HuH-7 (cell line): ENCODE measurements at places on chromosomes 5 and 9.

DNA sequence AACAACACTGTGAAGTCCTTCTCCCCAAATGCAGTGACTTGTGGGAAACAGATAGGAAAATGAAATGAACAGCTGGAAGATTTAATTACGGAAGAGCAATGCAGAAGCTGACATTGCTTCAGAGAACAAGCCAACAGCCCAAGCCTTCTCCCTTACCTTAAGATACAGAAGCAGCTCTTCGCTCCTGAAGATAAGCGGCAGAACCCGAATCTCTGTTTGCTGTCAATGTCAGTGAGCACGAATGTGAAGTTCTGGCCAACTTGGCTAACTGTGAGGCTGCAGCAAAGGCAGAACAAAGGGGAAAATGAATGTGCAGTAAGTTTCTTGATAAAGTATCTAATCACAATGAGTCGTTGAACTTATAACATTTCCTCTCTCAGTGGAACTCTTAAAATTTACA, 172.4 kb downstream of the DENND1A start:
- DNase-seq = no peak

GRCh38 chr9:1298046-1298445, 247.9 kb downstream of the DMRT2 start:
- DNase-seq = no peak

DNA sequence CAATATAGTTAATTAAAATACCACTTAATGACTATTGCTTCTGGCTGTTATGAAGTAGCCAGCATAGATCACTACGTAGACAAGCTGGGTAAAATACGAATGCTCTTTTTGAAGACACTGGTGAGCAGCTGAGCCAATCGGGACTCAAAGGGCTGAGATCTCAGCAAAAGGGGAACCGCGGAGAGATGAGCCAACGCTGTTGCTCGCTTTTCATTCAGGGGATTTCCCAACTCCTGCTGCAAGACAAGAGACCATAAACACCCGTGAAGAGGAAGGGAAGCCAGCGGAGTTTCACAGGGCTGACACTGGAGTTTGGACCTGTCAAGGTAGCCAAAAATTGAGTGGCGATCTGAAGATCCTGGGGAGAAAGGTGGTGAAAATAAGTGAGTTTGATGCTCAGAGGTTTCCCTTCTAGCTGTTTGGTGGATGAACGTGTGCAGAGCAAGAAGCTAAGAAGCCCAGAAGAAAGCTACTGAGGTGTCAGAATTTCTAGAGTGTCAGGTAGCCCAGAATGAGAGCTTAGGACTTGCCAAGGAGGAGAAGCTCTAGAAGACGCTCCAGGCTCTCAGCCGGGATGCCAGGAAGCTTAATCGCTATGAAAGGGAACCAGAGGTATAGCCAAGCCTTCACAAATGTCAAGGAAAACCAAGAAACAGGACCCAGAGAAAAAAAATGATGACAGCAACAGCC, 79.6 kb upstream of the RNU6ATAC start:
- DNase-seq = no peak

DNA sequence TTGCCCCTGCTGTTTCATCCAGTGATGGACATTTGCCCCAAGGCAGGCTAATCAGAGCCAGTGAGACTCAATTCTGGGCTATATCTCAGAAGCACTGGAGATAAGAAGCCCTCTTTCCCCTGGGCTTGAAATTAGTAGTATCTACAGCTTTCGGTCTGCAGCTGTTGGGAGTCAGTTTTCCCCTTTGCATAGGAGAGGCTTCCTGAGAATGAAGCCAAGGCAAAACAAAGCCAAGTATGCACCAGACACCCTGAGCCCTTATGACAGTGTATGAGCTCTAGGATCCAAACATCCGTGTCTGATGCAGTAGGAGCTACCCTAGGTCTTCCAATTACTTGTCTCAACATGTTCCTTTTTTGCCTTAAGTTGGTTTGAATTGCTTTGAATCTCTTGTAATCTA, 79.2 kb upstream of the PANK3 start:
- no peak for DNase-seq

- no peak for DNase-seq
These were observed 130.1 kb upstream of the C9orf72 start for GRCh38 chr9:27703216-27703980.

- no peak for DNase-seq
These were observed 39.2 kb downstream of the NSG2 start for GRCh38 chr5:174084691-174085154.

GRCh38 chr5:18507114-18507513, 872.9 kb downstream of the TAF11L14 start:
- DNase-seq = no peak

GRCh38 chr9:121204121-121204520, 2.5 kb upstream of the RAB14 start:
- peak; percentile 37 for DNase-seq

GRCh38 chr5:312845-313244, 8.7 kb upstream of the AHRR start:
- no peak for DNase-seq

GRCh38 chr9:71966601-71967000, 55.2 kb downstream of the C9orf85 start:
- no peak for DNase-seq

- DNase-seq = no peak
These were observed 120.1 kb upstream of the ACO1 start for GRCh38 chr9:32264170-32264864.

DNA sequence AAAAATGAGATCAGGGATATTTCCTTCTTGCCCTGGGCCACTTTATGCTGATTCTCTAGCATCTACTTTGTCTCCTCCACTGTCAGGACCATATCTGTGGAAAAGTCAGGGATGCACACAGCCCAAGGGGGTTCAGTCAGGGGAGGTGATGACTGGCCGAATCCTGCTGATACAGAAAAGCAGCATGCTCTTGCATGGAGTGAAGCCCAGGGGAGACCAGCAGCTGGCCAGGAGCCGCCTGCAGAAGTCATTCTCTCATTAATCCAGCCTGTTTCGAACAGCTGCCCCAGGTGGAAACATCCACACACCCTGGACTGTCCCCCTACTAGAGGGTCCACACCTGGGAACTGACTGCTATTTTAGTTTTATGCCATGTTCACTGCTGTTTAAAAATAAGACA, 177.1 kb downstream of the ATP10B start:
- no peak for DNase-seq

- no peak for DNase-seq
These were observed 157.9 kb downstream of the ALDH1A1 start for GRCh38 chr9:72794946-72795345.

DNA sequence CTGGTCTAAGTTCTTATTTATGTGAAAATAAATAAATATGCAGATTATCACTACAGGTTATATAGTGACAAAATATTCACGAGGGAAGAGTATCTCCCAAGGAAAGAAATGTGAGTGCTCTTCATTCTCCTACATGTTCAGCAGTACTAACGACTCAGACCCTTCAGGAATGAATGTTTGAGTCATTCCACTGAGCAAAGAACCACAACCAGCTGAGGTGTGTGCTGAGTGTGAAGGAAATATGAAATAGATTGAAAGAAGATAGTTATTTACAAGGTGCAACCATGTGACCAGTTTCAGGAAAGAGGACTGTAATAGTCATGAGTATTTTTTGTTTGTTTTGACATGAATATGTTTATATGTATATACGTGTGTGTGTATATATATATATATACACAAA, 228.7 kb downstream of the TUSC1 start:
- no peak for DNase-seq

DNA sequence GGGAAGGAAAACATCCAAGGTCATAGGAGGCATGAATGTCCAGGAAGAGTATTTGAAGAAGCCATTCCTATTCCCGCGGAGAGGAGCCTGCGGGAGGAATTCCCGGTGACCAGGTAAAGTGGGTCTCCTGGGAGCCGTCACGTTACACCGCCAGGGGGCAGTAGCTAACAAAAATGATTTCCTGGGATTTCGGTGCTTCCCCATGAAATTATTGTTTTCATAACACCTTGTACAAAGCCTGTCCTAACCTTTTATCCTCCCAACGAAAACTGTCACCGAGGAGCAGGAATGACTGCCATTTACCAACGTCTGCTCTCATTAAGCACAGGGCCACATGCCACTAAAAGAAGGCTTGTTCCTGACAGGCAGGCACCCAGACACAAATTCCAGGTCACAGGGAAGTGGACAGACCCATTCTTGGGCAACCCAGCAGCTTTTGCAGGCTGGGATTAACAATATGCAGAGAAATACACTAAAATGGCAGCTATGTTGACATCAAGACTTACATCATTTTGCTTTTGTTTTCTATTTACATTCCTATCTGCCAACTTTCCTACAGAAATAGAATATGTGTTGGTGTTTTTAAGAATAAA, 41.2 kb upstream of the CTSL start:
- DNase-seq = peak; percentile 70

- no peak for DNase-seq
These were observed 42.2 kb upstream of the FSD1L start for GRCh38 chr9:105405514-105406131.

- DNase-seq = no peak
These were observed 302.6 kb downstream of the ACTL7B start for GRCh38 chr9:108553111-108553635.

DNA sequence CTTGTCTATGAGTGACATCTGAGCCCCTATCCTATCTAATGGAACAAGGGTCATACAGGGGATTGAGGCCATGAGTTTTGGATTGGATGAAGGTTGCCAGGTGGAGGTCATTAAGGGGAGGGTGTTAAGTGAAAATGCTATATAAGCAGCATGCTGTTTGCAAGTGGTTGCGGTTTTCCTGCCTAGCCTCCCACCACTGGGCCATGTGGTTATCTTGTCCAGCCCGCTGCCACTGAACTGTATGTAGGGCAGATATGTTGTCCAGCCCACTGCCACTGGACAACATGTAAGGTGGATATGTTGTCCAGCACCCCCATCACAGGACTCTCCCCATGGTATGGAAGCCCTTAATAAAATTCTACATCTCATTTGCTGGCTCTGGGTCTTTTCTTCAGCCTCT, 200.0 kb downstream of the FGF10 start:
- DNase-seq = no peak

- DNase-seq = no peak
These were observed 180.8 kb downstream of the FBN2 start for GRCh38 chr5:128357226-128357625.

DNA sequence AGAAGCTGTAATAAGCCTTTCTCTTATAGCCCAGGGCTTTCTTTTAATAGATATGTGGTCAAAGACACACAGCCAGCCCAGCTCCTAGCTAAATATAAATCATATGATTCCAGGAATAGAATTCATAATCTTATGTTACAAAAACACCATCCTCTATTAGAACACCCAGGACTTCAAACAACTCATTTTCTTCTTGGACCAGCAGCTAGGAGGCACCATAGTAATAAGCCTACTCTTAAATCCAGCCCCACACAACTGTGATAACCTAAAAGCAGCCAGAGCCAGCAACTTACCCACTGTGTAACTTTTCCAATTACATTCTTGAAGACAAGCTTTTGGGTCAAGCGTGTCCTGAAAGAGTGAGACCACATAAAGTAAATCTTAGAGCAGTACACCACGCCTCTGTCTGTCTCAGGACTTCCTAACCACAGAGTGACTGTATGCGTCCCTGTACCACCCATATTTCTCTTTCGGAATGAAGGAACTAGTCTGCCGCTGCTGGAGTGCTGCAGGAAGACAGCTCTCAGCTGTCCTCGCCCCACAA, 223.8 kb downstream of the TLE1 start:
- DNase-seq = no peak

DNA sequence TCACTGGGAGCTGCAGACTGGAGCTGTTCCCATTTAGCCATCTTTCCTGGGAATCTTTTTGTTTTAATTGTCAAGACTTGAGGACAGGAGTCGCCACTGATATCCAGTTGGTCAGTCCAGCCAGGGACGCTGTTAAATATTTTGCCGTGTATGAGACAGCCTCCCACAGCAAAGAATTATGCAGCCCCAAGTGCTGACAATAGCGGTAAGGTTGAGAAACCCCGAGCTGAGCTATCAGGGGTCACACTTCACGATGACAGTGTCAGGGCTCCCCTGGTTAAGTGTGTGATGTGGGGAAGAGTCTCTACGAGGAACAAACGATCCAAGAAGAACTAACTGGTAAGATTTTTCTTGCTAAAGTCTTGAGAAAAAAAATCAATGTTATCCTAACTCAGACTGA, 372.0 kb upstream of the MPDZ start:
- no peak for DNase-seq

GRCh38 chr5:108634010-108634616, 113.6 kb upstream of the FER start:
- no peak for DNase-seq

DNA sequence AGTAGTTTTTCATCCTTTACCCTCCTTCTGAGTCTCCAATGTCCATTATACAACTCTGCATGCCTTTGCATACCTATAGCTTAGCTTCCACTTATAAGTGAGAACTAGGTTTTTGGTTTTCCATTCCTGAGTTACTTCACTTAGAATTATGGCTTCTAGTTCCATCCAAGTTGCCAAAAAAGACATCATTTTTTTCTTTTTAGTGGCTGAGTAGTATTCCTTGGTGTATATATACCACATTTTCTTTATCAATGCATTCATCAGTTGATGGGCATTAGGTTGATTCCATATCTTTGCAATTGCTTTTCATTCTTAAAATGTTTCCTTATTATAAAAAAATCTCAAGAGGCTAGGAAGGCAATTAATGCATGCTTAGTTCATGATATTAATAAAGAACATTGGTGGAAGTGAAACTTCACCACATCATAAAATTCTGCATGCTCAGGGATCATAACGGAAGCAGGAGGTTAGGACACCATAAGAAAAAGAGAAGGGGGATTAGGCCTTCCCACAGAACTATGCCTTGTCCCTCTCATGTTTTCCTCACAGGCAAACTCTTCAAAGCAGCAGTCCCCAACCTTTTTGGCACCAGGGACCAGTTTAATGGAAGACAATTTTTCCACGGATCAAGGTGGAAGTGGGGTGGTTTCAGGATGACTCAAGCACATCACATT, 105.2 kb downstream of the FRMD3 start:
- DNase-seq = no peak

GRCh38 chr5:174355995-174356394, 310.5 kb downstream of the NSG2 start:
- no peak for DNase-seq

GRCh38 chr5:14775857-14776256, 95.7 kb downstream of the ANKH start:
- DNase-seq = no peak

DNA sequence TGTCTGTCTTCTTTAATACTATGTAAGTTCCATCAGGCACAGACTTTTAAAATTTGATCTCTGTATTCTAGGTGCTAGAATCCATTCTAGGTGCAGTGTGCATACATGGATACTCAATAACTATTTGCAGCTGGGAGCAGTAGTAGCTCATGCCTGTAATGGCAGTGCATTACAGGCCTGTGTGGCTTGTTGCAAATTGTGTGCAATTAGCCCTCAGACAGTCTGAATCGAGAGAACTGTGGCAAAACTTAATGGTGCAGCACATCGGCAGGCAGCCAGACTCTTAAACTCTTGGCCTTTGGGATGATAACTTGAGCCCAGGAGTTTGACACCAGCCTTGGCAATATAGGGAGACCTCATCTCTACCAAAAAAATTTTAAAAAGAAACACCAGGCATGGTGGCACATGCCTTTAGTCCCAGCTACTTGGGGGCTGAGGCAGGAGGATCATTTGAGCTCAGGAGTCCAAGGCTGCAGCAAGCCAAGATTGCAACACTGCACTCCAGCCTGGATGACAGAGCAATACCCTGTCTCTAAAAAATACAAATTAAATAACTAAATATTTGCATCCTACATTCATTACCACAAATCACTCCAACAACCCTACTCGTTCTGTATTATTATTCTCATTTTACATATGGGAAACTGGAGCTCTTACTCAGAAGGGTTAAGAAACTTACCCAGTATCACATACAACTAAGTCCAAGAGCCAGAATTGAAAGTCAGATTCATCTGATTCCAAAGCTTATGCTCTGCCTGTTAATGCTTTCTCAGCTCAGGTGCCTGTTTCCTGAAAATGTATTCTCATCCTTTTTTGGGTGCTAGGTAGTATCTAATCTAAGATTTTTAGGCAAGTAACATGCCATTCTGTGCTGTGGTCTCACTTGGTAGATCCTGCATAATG, 30.1 kb downstream of the PRKACG start:
- no peak for DNase-seq
